ENCODE measurements at places on chromosomes 16 and 17. TPM values are rescaled to one million over a fixed set of nuclear protein-coding genes. Genes with fewer than 3 reads are reported as not detected.

Gene SYNGR3
- 0.85 TPM for polyA plus RNA-seq

GRCh38 chr16:87864331-87864989 lies 4.8 kb downstream of the SLC7A5 start:
- no peak for DNase-seq

Gene METTL9
- 134 TPM for polyA plus RNA-seq

Gene SHISA6
- polyA plus RNA-seq = 0.32 TPM

Gene RPL19
- 2,565 TPM for polyA plus RNA-seq

GRCh38 chr17:63635787-63636186 lies 13.6 kb downstream of the MAP3K3 start:
- no peak for DNase-seq

Gene ZNF688
- 11.1 TPM for polyA plus RNA-seq

- DNase-seq = peak; percentile 53
Measured at GRCh38 chr16:89484923-89485679, 5.3 kb downstream of the ANKRD11 start.

Gene CNGB1
- not detected for polyA plus RNA-seq

- DNase-seq = peak; percentile 60
Measured at GRCh38 chr17:72421128-72422092, 300.6 kb downstream of the SOX9 start.

- no peak for DNase-seq
Measured at GRCh38 chr17:68829211-68829610, 126.0 kb downstream of the ABCA8 start.

DNA sequence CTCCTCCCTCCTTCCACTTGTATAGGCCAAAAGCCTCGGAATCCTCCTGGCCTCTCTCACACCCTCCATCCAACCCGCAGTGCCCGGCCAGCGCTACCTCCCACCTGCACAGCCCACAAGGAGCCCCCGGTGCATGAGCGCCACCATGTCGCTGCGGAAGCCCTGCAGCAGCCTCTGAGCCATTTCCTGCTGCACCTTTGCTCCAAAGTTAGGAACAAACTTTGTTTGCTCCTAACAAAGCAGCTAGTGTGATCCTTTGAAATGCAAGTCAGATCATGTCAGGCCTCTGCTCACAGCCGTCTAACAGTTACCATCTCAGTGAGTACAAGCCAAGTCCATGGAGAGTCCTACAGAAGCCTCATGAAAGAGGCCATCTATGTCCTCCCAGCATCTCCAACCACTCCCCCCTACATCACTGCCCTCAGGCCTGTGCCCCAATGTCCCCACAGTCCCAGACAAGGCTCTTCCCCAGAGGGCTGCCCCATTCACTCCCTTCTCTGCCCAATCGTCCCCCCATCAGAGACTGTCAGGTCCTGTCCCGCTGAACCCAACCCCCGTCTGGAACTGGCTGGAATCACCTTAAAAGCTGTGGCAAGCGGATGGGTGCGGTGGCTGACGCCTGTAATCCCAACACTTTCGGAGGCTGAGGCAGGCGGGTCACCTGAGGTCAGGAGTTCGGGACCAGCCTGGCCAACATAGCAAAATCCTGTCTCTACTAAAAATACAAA lies 7.5 kb downstream of the DCAKD start:
- no peak for DNase-seq

DNA sequence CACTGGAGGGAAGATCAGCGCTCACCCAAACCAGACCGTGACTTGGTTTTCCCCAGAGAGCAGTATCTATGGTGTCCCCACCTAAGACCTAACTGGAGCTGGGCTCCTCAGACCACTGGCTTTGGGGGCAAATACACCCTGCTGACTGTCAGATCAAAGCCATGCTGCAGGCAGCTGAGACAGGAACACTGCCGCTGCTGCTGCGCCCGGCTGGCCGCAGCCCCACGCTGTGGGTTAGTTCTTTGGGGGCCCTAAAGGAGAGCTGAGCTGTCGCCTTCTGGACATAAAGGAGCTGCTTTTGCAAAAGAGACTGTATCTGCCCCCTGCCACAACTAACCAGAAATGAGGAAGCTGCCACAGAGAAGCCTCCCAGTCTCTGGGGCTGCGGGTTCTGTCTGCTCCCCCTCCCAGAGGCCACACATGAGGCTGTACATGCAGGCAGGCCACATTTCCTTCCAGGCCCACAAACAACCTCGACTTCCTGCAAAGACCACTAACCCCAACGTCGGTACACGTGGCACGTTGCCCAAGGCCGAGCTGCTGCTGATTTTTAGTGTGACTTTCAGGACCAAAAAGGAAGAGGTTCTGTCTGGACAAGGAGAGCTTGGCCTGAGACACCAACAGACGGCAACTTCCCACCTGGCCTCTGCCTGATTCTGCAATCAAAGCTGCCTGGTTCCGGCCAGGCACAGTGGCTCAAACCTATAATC lies 18.2 kb upstream of the ABR start:
- peak; percentile 82 for DNase-seq

Gene PPY
- polyA plus RNA-seq = not detected

Gene KRTAP2-2
- polyA plus RNA-seq = not detected

DNA sequence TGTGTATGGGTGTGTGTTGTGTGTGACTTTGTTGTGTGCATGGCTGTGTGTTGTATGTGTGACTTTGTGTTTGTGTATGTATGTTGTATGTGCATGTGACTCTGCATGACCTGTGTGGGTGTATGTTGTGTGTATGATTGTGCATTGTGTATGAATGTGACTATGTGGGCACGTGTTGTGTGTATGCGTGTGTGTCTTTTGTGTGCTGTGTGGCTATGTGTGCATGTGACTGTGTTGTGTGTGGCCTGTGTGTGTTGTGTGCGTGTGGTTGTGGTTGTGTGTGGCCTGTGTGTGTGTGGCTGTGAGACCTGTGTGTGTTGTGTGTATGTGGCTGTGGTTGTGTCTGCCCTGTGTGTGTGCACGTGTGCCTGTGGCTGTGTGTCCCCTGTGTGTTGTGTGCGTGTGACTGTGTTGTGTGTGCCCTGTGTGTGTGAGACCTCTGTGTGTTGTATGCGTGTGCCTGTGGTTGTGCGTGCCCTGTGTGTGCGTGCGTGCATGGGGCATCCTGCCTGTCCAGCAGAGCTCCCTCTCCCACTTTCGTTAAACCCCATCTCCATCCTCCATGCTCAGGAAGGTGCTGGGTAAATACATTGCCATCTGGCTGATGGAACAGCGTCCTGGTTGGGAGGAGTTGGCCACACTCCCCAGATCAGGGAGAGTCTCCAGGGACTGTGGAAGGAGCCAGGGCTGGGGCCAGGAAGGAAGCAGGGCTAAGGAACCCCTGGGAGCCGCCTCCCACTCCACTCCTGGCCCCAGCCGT lies 90.1 kb upstream of the GSE1 start:
- DNase-seq = peak; percentile 72

- DNase-seq = no peak
Measured at GRCh38 chr17:10648956-10649355, 8.2 kb downstream of the MYH3 start.

DNA sequence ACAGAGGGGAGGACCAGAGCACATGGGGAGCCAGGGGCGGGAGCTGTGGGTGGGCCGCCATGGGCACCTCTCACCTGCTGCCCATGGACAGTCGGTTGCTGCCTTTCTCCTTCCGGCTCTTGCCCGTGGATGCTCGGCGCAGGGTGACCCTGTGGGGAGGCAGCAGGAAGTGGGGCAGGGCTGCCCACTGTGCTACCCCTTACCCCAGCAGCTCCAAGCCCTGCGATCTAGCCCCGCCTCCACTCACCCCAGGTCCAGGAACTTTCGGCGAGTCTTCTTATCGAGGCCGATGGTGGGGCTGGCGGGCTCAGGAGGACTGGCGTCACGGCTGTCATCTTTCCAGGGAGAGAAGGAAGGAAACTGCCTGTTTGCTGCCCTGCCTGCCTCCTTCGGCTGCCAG lies 14.2 kb downstream of the SAMD14 start:
- no peak for DNase-seq

Gene TM4SF5
- not detected for polyA plus RNA-seq

Gene DCXR
- polyA plus RNA-seq = 158 TPM

Gene MYH8
- polyA plus RNA-seq = 0.34 TPM
